Kidney epithelial cell (primary cell): ENCODE measurements at places on chromosomes 7 and 10.

GRCh38 chr7:89232-90019 lies 102.9 kb upstream of the FAM20C start:
- peak; percentile 93 for DNase-seq

- DNase-seq: no peak
These were observed 128.5 kb upstream of the PFKP start for GRCh38 chr10:2938869-2939268.

GRCh38 chr7:66535414-66536329 lies 93.0 kb upstream of the KCTD7 start:
- no peak for DNase-seq

- DNase-seq: no peak
These were observed 433.0 kb downstream of the PAXIP1 start for GRCh38 chr7:154569916-154570315.

DNA sequence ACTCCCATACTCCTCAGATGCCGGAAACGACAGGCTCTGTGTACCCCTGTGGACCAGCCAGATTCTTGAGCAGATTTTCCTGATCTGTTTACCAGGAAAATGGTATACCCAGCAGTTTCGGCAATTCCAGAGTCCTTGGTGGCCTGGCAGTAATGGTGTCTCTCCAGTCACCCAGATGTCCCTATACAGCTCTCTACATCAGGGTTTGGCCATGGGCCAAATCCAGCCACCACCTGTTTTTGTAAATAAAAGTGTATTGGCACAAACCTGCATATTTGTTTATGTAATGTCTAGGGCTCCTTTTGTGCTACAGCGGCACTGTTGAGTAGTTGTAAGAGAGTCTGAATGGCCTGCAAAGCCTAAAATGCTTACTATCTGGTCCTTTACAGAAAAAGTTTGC lies 491.3 kb downstream of the RPS24 start:
- DNase-seq: no peak

DNA sequence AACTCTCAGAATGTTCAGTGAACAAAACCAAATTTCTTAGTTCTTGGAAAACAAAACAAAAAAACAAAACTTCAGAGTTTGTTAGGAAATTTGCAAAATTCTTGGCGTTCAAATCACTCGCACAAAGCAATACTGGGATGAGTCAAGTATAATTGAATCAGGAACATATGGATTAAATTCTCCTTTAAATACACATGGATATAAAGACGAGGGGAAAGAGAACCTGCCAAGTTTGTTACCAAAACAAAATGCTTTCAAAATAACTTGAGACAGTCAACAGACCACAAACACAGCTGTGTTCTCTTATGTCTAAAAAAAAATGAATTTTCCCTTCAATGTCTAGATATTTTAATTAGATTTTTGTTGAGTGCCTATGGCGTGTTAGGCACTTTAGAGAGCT lies 93.5 kb upstream of the MPP7 start:
- DNase-seq: no peak
